ENCODE measurements at places on chromosomes 6 and 20.
A peak's percentile ranks its signal among the peaks of the same experiment; 100 is the strongest.

- peak; percentile 57 for DNase-seq
These were observed 115.2 kb upstream of the NXT1 start for GRCh38 chr20:23235173-23236027.

DNA sequence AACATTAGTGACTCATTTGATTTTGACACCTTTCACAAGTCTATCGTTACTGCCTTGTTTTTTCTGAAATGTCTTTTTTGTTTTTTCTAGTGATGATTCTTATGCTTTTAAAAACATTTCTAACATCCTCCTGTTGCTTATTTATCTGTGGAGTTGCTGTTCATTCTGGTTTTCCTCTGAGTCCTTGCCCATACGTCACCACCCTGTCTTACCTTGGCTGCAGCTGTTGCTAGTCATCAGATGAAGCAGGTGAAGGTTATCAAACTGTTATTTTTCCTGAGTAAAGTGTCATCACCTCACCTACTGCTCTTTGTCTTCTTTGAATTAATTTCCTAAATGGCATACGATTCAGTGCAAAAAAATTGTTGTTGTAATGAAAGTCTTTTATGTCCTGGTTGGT, 376.6 kb downstream of the GRIK2 start:
- DNase-seq = no peak

GRCh38 chr6:130223508-130223907, 757 bp upstream of the SAMD3 start:
- no peak for DNase-seq

- DNase-seq = no peak
These were observed 427.0 kb upstream of the SPTLC3 start for GRCh38 chr20:12581644-12582289.

GRCh38 chr20:39829256-39829655, 859.8 kb downstream of the MAFB start:
- no peak for DNase-seq

DNA sequence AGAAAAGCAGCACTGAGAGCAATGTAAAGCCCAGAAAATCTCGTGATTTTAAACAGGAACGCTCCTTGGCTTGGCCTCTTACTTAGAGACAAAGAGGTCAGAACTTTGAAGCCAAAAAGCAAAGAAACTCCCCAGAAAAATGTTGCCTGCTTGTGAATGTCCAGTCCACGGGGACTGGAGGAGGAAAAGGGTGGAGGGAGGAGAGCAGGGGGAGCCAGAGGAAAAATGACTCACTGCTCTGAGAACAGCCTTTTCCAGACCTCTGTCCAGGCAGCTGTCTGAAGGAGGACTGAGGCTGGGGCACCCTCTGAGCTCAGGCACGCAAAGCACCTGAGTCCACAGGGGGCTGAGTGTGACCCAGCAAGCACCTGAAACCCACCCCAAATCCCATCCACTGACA, 64.7 kb downstream of the TRAM2 start:
- DNase-seq = no peak

DNA sequence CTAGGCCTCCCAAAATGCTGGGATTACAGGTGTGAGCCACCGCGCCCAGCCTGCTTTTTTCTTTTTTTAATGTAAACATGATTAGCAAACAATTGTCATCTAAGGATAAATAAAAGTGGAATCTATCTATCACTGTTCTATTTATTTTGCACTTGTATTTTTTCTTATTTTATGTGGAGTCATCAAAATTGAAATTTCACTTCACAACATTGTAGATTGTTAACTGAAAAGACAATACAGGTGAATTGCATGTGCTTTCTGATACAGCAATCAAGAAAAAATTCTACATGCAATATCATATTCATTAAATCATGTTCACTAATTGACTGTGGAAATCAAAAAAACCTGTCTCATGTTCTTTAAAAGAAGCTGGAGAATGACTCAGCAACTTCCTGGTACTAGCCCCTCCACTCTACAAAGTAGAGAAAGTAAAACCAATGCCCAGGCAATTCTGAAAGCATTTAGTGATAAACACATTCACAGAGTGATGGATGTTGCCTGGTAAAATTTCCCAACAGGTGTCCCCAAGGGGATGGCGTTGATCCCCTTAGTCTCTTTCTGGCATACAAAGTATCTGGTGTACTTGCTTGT, 10.7 kb upstream of the RFX6 start:
- no peak for DNase-seq

GRCh38 chr6:4174042-4174441, 38.7 kb upstream of the ECI2 start:
- DNase-seq = no peak

DNA sequence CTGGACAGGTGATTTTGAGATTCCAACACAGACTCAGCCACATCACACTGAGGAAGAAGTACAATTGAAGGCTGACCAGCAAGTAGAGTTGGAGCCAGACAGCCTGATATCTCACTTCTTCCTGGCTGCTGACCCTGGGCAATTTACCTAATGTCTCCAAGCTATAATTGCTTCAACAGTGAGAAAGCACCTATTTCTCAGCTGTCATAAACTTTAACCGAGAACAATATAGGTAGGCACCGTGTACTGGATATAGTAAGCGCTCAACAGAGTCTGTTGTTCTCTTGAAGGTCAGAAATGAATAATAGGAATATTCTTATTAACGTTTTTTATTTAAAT, 28.3 kb downstream of the STX7 start:
- no peak for DNase-seq

GRCh38 chr6:12200761-12201160, 89.4 kb upstream of the EDN1 start:
- DNase-seq = no peak

DNA sequence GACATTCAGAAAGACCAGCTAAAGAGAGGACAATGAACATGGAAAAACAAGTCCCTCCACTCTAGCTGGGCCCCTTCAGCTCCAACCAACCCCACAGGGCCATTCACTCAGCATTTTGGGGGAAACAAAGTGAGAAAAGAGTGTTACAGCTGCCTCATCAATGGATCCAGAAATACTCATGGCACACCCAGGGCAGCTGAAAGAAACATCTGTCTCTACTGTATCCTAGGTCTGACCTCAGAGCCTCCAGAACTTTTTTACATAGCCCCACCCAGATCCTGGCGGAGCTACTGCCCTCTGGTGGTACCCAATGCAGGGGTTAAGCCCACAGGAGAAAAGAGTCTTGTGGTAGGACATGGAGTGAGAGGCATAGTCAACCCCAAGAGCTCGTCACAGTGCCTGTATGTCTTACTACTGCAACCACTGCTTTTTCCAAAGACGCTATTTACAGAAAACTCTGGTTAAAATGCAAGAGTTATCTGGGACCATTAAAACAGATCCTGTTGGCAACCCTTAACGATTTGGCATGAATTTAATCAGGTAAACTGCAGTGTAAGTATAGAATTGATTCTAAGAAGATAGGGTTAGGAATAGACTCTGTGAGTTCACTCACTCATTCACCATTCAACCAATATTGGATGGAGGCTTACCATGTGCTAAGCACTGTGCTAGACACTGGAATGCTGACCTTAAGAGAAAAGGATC, 37.4 kb upstream of the FAM83C start:
- DNase-seq = peak; percentile 56

DNA sequence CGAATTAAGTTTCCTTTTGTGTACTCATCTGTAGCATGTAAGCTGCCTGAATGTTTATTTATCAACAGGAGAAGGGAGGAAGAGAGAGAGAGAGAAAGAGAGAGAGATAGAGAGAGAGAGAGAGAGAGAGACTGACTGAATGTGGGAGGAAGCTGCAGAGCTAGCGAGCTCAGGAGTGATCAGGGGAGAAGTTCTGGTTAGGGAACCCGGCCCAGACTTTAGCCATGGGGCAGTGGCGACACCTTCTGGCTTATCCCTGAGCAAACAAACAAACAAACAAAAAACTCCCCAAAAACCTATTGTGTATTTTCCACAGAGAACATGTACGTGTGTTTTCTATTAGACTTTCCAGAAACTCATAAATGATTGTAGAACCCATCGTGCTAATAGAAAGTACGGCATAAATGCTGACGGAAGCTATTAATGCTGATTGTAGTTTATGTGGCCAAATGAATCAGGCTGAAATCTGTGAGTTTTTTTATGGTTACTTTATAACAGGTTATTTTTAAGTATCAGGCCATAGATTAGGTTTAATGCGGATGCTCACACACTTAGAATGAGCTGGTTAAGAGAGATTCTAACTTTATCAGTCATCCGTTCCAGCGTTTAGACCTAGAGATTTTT, 92.8 kb downstream of the CLIC5 start:
- DNase-seq = peak; percentile 66

- DNase-seq = no peak
These were observed 20.0 kb downstream of the TAF4 start for GRCh38 chr20:62045529-62046285.

DNA sequence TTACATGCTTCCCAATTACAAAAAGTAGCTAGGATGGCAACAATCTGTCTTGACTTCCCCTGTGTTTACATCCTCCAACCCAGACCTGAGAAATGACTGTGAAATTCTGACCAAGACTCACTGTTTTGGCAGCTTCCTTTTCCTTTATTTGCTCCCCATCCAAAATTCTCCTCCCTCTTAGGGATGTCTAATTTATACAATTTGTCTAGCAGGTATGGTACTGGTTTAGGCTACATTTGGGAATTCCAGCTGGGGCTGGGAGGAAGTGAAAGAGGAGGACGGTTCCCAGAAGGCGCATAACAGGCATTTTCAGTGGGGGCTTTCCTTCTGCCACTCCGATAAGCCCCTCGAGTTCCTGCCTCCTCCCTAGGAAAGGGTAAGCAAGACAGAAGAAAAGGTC, 231.5 kb upstream of the BTBD3 start:
- DNase-seq = no peak

DNA sequence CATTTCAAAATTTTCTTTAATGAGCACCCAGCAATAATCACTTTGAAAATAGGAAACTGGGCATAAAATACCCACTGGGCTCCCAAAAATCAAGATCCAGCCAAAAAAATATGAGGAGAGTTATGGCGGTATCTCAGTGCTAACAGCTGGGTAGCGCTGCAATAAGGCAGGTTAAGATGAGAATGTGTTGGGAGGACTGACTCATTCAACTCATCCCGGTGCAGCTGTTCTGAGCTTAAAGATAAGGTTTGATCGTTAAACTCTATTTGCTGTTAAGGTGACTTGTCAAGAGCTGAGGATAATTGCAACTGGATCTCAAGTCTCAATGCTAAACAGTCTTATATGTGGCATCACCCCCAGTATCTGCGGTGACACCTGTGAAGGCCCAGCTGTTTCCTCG, 507.7 kb downstream of the EPM2A start:
- no peak for DNase-seq

- DNase-seq = peak; percentile 81
These were observed 29.4 kb upstream of the CLIC5 start for GRCh38 chr6:46044881-46045617.

DNA sequence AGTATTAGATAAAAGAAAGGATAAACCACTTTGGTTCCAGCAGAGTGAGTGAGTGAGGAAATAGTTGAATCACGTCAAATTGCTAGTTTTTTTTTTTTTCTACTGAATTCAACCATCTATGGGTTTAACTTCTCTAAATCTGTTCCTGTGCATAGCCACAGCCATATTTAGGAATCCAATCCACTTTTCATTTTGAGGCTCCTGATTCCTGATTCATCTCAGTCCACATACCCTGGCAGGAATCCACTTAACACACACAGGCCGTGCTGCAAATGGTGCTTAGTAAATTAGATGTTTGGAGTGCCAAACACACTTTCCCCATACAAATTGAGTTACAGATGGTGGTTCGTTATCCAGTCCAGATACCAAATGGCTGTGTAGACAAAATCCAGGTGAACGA, 220.3 kb downstream of the ALDH8A1 start:
- no peak for DNase-seq

GRCh38 chr6:43499028-43499815, 10.9 kb downstream of the LRRC73 start:
- no peak for DNase-seq
